Activated T-helper 17 cell treated with anti-CD3 and anti-CD28 coated beads, Interleukin-2, amount 50 U/mL, for 72 hours (primary cell): ENCODE measurements at places on chromosomes 7 and 10. TPM values are rescaled to one million over a fixed set of nuclear protein-coding genes. Genes with fewer than 3 reads are reported as not detected.
A peak's percentile ranks its signal among the peaks of the same experiment; 100 is the strongest.

CNTNAP2 gene
- total RNA-seq: not detected

SYNPO2L gene
- not detected for total RNA-seq

SLC18A3 gene
- not detected for total RNA-seq

AGAP4 gene
- 13.2 TPM for total RNA-seq

AKR1D1 gene
- not detected for total RNA-seq

SLC26A5 gene
- not detected for total RNA-seq

CYP2C18 gene
- not detected for total RNA-seq

SKAP2 gene
- 11.5 TPM for total RNA-seq

DNA sequence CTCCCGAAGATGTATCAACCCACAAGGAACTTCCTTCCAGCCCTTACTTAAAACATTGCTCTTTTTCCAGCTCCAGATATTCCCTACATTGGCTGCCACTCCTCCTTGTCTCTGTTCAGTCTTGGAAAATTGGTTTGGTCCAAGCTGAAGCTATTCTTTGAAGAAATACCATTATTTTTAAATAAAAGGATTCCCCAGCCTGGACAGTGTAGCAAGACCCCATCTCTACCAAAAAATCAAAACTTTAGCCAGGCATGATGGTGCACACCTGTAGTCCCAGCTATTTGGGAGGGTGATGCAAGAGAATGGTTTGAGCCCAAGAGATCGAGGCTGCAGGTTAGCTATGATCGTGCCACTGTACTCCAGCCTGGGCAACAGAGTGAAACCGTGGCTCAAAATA, 159.8 kb downstream of the CUX1 start:
- ATAC-seq: no peak

GRCh38 chr7:70684173-70684572, 447.8 kb upstream of the GALNT17 start:
- ATAC-seq: no peak

GRCh38 chr7:107627002-107627401, 33.6 kb upstream of the SLC26A4 start:
- ATAC-seq: no peak

GRCh38 chr10:20714518-20714917, 182.6 kb downstream of the NEBL start:
- ATAC-seq: no peak

GRCh38 chr10:104253606-104254410, 884 bp upstream of the GSTO1 start:
- ATAC-seq: no peak

DNA sequence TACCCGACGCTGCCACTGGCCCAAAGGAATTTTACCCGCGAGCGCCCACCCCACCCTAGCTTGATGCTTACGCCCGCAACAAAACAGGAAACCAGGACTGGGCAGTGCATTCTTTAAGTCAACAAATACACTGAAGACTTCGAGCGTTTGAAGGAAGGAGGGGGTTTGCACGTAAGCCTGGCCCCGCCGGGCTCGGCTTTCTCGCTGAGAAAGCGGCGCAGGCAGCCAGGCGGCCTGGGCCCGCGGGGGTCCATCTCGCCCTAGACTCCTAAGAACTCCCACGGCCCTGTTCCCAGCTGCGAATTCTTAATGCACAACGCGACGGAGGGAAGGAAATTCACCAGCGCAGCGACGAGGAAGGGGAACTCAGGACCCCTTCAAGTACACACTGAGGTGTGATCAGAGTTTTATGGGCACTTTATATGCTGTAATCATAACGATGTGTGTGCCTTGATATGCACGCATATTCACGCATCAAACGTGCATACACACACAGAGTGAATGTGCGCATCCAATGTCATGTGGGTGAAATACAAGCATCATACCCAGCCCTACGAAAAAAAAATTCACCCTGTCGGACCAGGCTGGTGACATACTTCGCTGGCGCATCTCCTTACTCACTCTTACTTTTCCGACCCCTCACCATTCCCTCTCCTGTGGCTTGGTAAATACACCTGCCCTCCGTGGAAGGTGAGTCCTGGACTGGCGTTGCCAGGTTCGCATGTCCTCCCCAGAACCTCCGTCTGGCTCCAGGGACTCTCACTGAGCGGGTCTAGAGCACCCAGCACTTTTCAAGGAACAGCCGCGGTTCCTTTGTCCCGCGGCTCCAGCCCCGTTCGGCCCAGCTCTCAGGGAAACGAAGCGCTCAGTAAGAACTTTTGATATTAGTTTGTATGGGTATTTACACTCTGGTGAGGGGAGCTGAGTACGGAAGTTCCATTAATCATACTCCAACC, 5.7 kb upstream of the HOXA13 start:
- no peak for ATAC-seq

DNA sequence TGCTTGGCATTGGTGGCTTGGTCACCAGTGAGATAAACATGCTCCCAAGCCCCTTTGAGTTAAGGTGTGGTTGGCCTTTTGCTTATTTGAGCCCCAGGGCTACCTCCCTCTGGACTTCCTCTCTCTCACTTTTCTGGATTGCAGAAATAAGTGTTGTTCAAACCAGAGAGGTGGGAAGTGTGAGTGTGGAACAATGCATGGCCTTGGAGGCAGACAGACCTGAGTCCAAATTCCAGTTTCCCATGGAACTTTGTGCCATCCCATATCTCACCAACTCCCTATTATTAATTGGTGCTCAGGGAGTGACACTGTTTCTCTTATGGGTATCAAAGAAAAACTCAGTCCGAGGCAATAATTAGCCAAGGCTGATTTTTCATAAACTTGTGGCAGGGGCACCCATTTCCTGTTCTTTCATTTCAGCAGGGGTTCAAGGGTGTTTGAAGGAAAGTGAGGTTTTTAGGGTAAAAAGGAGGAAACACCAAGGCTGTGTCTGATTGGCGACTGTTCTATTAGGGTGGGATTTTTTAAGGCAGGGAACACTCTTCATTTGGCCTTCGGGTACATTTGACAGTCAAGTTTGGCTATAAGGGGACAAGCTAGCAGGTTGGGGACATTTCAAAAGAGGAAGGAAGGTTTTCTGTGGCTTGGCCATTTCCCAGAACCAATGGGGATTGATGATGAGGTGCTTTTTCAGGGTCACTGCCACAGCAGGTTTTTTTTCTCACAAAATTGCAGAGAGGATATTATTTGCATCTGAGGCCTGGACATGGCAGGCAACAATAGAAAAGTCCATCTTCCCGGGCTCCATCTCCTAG, 148.8 kb upstream of the NPY start:
- ATAC-seq: no peak

- ATAC-seq: no peak
Measured at GRCh38 chr7:137025469-137026175, 157.2 kb downstream of the CHRM2 start.

- ATAC-seq: no peak
Measured at GRCh38 chr7:134120405-134120804, 6.7 kb upstream of the LRGUK start.

- ATAC-seq: no peak
Measured at GRCh38 chr10:121664671-121665070, 66.4 kb upstream of the FGFR2 start.

DNA sequence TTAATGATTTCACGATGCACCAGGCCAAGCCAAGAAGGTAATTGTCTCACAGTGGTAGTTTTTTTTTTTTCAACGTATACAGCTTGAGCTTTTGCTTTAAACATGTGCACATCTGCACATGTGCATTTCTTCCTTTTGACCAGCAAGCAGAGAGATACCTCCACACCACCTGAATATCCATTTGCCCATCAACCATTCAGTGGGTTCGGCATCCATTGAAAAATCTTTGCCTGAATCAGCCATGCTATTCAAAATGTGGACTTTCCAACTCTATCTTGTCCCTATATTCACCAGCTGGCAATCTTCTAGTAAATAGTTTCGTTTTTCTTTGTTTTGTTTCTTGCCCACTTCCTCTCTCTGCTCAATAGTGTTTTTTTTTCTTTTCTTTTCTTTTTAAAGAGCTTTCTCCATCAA, 7.7 kb upstream of the TRA2A start:
- ATAC-seq: peak; percentile 40

GRCh38 chr10:88383276-88383675, 199.8 kb downstream of the RNLS start:
- ATAC-seq: no peak

DNA sequence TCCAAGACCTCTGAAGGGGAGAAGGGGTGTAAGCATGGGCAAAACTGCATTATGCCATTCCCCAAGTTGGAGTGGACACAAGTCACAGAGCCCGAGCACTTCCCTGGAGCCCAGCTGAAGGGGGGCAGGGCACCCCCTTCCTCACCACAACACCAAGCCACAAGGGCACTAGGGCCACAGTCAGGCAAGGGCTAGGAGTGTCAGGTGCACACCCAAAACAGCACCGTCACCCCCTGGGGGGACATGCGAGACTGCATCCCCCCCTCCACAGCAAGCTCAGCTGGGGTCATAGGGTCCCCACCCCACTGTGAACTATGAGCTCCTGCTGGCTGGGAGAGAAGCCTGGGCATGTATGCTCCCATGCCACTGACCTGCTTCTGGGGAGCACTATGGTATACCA, 143.9 kb downstream of the GRID1 start:
- ATAC-seq: no peak

DNA sequence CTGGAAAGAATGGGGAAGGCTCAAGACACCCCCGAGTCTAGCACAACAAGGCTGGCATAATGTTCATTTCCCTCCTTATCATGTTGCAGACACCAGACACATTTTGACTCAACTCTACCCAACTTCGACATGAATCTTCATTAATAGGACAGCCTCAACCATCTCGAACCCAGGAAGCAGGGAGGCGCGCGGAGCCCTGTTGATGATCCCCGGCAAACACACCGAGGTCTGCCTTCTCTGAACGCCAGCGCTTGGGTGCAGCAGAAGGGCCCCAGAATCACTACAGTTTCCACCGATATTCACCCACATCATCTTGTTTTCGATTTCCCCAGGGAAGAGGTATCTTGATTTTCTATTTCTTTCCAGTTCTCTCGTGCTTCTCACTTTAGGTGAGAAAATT, 563.6 kb downstream of the TCERG1L start:
- ATAC-seq: no peak

DNA sequence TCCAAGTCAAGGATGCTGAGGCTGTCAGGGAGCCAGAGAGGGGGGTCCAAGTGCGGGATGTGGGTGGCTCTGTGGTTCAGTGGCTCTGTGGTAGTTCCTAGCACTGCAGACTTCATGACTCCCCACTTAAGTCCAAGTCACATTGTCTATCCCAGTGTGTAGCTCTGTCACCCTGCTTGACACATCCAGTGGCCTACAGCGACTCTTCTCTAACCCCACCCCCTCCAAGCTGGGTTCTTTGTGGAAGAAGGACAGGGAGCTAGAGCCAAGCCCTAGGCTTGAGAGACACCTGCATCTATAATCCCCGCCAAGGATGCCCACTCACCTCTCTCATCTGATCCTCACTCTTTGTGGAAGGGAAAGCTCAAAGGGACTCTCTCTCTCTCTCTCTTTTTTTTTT, 57.6 kb downstream of the ADCYAP1R1 start:
- no peak for ATAC-seq

DNA sequence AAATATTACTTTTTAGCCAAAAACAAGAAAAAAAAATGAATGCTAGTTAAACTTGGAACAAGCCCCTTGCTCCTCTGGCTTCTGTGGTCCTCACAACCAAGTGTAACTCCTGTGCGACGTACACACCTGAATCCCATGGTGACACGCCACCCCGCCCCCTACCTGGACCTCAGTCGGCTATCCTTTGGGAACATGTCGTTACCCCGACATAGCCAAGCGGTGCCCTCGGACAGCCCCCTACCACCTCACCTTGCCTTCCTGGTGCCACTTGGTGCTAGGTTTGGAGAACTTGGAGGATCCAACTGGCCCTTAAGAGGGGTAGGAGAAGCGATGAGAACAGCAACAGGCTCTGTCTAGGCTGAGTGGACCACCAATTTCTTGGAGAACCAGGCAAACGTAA, 12.0 kb upstream of the SMARCD3 start:
- ATAC-seq: no peak

- ATAC-seq: peak; percentile 75
Measured at GRCh38 chr7:64656489-64656888, 9.4 kb upstream of the ZNF107 start.

GRCh38 chr7:141317033-141317585, 234.1 kb upstream of the AGK start:
- ATAC-seq: no peak

- ATAC-seq: peak; percentile 27
Measured at GRCh38 chr10:102230861-102231356, 4.8 kb downstream of the ELOVL3 start.

GRCh38 chr7:95772298-95772770, at the start of gene DYNC1I1:
Gene DYNC1I1 (plus strand): TSS chr7:95772554. CDS start chr7:95804730, 32,176 bp downstream.
- ATAC-seq: peak; percentile 45

DNA sequence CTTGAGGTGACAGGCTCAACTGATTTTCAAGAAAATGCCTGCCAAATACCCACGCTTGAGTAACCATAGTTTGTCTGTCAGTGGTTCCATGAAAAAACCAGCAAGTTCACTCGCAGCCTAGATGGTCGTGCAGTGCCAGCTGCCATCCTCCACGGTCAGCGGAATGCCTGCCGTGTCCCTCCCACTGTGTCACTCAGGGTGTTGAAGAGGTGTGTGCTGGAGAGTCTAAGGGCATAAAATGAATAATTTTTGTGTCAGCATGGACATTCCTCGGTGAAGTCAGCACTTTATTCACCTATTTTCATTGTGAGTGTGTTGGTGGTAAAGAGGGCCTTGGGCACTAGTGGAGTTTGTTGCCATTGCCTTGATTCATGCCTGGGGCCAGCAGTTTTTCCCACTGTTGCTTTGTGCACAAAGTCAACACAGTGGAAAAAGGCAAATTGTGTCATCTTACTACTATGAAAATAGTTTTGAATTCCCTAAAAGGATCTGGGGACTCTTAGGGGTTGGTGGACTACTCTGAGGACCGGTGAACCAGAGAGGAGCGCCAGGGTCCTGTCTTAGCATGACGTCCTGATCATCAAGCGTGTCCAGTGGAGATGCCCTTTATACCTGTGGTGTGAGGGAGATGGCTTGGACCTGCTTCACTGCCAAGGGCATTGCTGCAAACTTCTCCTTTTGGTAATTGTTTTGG, 17.6 kb downstream of the MINDY4 start:
- ATAC-seq: no peak

DNA sequence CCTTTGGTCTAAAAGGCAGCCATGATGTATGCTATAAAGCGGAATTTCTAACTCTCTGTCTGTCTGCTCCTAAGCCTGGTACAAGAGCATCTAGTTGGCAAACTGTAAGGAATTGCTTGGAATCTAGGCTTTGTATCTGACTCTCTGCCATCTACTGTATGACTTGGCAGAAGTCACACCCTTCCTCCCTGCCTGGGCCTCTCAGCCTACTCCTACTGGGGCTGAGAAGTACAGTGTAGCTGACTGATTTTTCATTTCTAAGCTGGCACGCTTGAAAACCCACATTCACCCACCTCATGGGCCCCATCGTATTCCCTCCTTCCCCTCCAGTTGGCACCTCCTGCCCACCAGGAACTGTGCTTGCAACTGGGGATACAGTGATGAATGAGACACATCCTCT, 435.2 kb downstream of the PLXNA4 start:
- no peak for ATAC-seq

GRCh38 chr10:104322416-104322782, 15.9 kb downstream of the ITPRIP start:
- ATAC-seq: peak; percentile 65

DNA sequence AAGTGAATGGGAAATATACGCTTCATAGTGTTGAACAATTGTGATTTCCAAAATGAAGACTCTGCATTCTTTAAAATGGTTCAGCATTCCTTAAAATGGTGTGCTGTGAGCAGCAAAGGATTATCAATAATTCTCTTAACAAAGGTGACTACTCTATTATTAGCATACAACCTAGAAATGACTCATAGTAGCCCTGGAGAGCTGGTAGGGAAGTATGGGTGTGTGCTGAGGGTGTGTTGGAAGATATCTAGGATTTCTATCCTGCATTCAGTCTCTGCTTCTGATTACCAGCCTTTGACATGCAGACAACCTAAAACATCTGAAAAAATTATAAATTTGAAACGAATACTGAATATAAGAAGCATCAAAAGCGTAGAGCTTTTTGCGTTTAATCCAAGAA, 72.5 kb downstream of the SEMA3D start:
- ATAC-seq: no peak
